BJ (cell line): ENCODE measurements at places on chromosomes 5 and 9.

DNA sequence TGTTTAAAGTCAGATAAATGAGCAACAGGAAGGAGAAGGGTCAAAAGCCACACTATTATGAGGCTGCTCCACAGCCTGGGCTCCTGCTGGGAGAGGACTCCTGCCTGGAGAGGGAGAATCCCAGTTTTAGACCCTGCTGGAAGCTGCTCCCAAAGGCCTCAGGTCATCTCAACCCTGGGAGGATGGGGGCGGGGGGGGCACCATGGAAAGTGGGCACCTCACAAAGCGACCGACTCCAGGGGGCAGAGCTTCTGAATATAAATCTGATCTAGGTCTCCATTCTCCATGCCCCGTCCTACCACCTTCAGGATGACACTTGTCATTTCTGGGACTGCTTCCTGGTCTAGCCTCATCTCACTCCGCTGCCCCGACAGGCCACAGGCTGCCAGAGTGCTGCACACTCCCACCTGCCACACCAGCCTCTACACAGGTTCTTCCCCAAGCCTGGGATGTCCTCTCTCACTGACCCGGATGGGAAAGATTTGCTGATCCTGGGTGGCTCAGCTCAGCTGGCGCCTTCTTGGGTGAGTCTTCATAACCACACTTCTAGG, 183.4 kb downstream of the GAPVD1 start:
- no peak for DNase-seq

GRCh38 chr5:88847420-88847819, 35.6 kb downstream of the MEF2C start:
- DNase-seq = no peak

DNA sequence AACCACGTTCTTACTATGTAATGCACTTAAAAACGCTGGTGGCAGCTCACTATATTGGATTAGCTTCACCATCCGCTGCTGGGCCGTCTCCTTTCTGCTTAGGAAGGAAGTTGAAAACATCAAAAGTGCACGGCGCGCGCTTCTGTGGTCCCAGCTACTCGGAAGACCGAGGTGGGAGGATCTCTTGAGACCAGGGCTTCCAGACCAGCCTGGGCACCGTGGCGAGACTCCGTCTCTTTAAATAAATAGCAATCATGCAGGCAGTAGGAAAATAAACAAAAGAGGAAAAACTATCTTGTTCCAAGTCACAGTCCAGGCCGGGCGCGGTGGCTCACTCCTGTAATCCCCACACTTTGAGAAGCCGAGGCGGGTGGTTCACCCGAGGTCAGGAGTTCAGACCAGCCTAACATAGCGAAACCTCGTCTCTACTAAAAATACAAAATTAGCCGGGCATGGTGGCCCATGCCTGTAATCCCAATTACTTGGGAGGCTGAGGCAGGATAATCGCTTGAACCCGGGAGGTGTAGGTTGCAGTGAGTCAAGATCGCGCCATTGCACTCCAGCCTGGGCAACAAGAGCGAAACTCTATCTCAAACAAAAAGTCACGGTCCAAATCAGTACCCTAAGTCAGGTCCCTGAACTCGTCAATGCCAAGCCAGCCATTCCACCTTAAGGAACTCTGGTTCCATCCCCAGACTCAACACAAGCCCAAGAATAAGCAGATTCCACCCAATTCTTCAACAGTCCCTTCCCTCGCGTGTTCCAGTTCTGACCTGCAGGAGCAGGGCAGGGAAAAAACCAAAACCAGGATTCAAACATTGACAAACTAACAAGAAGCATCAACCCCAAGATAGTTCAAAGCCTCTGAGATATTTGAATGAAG, 1.0 kb upstream of the GOLGA1 start:
- DNase-seq = no peak

GRCh38 chr5:10246761-10247160, 2.9 kb downstream of the ATPSCKMT start:
- no peak for DNase-seq

GRCh38 chr9:3992222-3992621, 307.6 kb downstream of the GLIS3 start:
- no peak for DNase-seq

DNA sequence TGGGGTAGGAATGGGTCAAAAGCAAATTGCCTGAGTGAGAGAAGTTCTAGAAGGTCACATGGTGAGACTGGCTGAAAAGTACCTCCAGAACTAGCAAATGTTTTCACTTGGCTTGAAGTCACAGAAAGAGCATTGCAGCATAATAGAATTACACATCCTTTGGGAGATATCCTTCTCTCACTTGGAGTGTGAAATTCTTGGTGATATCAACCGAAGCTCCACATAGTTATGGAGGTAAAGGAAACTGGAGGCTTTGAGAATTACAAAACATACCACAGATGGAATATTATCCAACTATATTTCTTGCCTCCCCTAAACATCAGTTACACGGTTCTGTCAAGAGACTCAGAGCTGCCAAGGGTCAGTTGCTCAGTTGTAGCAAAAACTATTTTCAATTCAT, 182.4 kb downstream of the SEMA5A start:
- no peak for DNase-seq

DNA sequence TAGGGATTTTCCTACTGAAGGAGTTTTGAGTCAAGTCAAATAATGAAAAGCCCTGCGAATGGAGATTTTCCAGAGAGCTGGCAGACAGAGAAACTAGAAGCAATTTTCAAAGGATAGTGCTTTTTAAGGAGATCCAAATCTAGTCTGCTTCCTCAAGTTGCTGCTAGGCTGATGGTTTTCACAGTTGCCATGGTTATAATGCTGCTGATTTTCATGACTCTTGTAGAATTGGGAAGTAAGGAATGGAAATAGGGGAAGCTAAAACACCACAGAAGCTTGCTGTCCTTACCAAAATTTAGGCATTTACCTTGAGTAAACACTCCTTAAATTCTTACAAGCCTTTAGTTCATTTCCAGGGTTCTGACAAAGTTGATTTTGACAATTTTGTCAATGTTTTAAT, 30.1 kb upstream of the HAPLN1 start:
- no peak for DNase-seq

GRCh38 chr9:75866273-75866871, 24.1 kb upstream of the PCSK5 start:
- DNase-seq = no peak

DNA sequence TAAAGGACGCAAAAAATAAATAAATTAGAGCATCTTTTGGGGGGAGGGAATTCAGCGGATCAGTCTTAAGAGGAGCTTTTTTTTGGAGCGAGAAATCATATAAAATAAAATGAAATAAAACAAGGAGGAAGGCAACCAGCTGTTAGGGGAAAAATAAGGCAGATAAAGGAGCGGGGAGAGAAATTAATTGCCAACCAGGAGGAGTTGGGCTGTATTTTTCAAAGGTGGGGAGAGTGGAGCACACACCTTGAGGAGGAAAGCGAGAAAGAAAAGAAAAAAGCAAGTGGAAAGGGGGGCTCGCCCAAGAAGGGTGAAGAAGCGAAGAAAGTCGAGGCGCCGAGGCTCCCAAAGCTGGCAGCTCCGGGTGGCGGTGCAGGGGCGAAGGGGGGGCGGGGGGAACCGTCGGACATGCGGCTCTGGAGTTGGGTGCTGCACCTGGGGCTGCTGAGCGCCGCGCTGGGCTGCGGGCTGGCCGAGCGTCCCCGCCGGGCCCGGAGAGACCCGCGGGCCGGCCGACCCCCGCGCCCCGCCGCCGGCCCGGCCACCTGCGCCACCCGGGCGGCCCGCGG, at the start of gene PAPPA:
Gene PAPPA, plus strand, starts transcription at position 27 of the 569 bp plus-strand sequence. Its CDS starts 382 bp downstream, at position 409.
- DNase-seq = no peak

DNA sequence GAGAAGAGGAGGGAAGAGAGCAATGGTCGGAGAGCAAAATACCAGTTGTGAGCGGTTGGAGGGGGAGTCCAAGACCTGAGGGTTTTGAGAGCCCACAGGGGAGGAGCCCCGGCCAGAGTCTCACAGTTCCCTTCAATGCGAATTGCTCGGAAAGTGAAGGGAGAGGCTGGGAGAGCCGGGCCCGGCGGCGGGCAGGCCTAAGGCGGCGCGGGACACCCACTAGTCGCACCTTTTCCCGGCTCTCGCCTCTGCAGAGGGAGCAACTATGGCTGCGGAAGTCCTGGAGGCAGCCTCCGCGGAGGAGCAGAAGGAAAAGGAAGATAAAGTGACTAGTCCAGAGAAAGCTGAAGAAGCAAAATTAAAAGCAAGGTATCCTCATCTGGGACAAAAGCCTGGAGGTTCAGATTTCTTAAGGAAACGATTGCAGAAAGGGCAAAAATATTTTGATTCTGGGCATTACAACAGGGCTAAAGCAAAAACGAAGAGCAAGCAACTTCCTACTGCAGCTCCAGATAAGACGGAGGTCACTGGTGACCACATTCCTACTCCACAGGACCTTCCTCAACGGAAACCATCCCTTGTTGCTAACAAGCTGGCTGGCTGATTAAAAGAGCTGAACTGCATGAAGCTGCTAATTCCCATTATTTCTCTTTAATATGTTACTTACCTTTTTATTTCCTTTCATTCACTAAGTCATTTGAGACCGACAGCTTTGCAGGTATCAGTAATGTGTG, 6.5 kb upstream of the BTNL3 start:
- no peak for DNase-seq

DNA sequence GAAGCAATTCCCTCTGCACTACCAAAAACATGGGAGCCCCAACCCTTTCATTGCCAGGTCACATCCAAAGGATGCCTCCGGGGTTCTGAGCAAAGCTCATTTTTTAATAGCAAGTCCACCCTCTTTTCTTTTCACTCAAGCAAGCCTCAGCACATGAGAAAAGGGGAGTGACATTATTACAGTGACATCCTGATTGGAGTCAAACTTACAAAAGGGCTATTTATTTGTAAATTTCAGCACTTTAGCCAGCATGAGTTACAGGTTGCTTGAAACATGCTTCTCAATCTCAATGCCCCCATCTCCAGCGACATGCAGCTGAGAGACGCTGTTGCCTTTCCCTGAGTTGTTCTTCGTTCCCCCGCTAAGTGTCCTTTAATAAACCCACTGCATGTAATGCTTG, 238.4 kb upstream of the PANK3 start:
- no peak for DNase-seq
